ENCODE measurements at places on chromosomes 12 and 14. TPM values are rescaled to one million over a fixed set of nuclear protein-coding genes. Genes with fewer than 3 reads are reported as not detected.

Gene KCNA5
- 2.9 TPM for polyA plus RNA-seq

- no peak for DNase-seq
Observed at GRCh38 chr14:103710771-103711377, 4.4 kb downstream of the XRCC3 start.

GRCh38 chr14:89418976-89419375 lies 1.9 kb upstream of the FOXN3 start:
- no peak for DNase-seq

Gene KITLG
- 39.7 TPM for polyA plus RNA-seq

DNA sequence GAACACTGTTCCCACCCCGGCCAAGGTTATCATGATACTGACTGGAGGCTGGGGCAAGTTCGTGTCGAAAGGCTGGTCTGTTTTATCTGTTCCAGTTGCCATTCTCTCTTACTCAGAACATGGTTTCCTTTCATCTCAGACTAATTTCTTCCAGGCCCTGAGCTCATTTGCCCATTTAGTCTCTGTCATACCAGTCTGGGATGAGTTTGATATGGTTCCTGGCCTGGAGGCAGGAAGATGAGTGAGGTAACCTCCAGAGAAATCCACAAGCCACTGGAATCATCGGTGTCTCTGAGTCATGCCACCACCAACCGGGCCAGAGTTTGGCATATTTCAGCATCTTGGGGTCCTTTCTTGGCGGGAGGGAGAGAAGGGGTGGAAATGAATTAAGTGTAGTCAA lies 114.7 kb downstream of the NTF3 start:
- no peak for DNase-seq

Gene KIF26A
- 15.4 TPM for polyA plus RNA-seq

GRCh38 chr12:27048822-27049752 lies 26.7 kb downstream of the MED21 start:
- no peak for DNase-seq

GRCh38 chr12:112322441-112322840 lies 59.8 kb downstream of the HECTD4 start:
- DNase-seq: no peak

GRCh38 chr12:57240066-57240921 lies 10.7 kb downstream of the STAC3 start:
- no peak for DNase-seq

Gene ERP27
- 31.3 TPM for polyA plus RNA-seq

DNA sequence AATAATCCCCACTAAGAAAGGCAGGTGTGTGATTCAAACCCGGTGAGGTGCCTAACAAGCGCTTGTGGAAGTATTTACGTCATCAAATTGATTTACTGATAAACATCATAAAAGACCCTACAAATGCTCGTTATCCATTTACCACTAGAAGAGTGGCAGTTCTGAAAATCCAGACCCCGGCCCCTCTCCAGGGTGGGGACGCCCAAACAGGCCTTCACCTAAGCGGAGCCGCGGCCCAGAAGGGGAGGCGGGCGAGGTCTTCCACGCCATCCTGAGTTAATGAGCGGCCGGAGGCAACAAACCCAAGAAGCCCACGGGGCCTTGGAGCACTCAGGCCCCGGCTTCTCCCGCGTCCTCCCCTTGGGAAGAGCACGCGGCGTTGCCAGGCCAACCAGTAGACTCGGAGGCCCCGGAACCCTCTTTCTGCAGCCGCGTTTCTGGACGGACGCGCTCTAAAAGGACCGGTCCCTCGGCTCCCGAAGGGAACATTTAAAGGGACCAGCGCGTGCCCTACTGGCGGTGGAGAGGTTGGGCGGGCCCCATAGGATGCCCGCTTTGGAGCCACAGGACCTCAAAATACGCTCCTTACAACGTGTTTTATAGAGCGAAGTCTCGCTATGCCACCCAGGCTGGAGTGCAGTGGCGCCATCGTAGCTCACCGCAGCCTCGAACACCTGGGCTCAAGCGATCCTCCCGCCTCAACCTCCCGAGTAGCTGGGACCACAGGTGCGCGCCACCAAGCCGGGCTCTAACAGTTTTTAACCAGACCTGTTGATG lies 3.5 kb downstream of the PTPN21 start:
- DNase-seq: peak; percentile 74

Gene TMEM253
- 1.1 TPM for polyA plus RNA-seq

DNA sequence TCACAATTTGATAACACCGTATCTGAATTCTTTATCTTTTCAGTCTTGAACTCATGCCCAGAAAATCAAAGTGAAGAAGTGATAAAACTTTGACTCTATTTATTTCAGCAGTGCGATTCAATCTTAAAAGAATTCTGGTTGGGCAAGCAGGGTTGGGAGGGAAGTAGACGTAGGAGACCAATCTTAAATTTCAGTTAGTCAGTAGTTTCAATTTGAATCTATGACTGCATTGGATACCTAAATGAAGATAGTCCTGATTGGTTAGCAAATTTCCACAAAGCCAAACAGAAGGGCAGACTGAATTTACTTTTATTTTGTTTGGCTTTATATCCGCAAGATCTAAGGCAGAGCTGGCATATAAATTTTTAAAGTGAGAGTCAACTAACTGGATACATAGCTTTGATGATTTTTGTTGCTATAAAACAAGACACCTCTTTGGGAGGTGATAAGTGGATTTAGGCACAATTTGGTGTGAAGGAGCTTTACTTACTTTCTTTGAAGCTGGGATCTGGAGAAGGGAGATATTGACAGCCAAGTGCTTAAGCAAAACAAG lies 2.6 kb downstream of the ACSS3 start:
- no peak for DNase-seq

- DNase-seq: no peak
Observed at GRCh38 chr12:41512497-41512896, 324.4 kb downstream of the PDZRN4 start.

GRCh38 chr14:75205591-75205990 lies 29.2 kb upstream of the TMED10 start:
- DNase-seq: no peak

DNA sequence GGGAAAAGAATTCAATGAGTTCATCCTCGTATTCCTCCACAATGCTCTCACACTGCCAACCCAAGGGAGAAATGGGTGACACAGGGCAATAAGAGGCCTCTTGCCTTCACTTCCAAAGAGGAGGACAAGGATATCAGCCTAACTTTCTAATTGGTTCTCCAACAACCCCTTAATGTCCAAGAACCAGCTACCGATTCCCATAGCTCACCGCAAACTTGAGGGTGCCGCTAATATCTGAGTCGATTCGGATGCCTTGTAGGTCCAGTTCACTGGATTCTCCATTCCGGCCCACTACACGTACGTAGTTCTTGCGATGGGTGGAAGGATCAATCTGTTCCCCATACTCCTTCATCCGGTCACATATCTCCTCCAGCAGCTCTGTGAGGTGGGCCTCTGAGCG lies 4.8 kb downstream of the CNPY2 start:
- no peak for DNase-seq

- DNase-seq: no peak
Observed at GRCh38 chr14:105173901-105174894, 5.6 kb upstream of the JAG2 start.

GRCh38 chr14:65187421-65188049 lies 85.2 kb upstream of the MAX start:
- no peak for DNase-seq

DNA sequence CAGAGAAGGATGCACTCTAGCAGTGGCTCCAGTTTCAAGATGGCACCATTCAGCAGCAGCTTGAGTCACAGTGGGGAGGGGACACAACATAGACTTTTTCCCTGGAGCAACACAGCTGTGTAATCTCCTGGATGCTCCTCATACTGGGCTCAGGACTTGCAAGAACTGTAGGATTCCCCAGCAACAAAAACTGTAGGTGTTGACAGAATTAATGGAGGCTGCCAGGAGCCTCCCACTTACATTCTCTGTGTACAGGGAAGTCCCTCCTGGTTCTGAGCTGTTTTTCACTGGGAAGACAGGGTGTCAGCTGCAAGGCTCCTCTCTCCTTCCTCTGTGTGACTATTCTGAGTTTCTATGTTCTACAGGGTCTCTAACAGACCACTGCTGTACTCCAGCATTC lies 217.9 kb downstream of the KIF21A start:
- no peak for DNase-seq

Data from right renal pelvis (tissue), 4 donors.